ENCODE measurements at places on chromosomes 7 and 10.

GRCh38 chr10:83153714-83154113 is 985.6 kb upstream of the GHITM start:
- DNase-seq, result no peak

- peak; percentile 47 for DNase-seq
These were observed 48.5 kb upstream of the SHTN1 start for GRCh38 chr10:117053482-117053881.

DNA sequence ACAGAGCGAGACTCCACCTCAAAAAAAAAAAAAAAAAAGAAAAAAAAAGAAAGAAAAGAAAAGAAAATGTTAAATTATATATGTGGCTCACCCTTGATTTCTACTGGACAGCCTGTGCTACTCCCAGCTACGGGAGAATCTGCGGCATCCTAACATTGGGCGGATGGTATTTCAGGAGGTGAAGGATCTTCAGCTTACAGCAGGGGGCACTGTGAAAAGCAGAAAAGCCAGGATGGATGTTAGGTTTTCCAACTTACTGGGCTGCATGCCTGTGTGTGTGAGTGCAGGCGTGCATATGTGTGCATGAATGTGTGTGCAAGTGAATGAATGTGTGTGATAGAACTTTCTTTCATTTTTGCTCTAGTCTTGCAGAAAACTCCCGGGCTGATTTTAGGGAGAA is 1066.5 kb downstream of the TYW1 start:
- DNase-seq, result peak; percentile 1

GRCh38 chr7:105769901-105770628 is 106.3 kb downstream of the ATXN7L1 start:
- DNase-seq, result peak; percentile 53

DNA sequence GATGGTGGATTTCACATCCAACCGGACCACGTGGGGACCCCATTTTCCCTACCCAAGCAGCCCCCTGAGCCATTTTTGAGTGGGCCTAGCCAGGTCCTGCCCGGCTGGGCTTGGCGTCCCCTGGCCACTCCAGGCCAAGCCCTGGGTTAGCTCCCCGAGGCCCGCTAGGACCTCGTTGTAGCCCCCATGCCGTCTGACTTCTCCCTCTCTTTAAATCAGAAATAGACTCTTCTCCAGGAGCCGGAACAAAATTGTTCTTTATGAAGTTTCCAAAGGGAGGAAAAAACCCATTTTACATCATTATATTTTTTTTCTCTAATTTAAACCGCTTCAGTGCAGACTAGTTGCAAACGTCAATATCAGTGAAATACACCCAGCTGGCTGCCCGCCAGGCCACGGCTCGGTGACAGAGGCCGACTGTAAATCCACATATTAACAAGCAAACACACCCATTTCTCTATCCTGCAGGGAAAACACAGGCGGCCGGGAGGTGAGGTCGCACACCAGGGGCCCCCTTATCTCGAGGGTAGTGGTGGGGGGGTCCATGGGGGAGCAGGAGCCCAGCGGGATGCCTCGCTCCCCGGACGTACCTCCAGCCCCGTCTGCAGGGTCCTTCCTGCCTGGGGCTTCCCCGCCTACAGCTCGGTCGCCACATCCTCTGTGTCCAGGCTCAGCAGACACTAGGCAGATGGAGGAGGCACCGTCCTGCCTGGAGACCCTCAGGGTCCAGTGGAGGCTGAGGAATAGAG is 72.7 kb downstream of the ELFN1 start:
- DNase-seq, result peak; percentile 45

DNA sequence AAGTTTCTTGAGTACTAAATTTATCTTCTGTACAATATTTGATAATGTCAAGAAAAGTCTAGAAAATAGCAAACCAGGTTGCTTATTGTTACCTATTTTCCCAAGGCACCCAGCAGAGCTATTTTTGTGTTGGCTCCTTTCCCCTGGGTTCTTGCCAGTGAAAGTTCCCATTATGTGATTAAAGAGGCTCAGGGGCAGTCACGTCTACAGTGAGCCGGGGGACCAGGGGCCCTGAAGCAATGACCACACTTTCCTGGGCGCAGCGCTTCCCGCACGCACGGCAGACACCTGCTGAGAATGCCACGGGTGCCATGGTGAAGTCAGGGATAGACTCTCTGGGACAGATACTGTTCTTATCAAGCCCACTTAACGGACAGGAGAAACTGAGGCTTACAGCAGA is 10.4 kb upstream of the CNPY1 start:
- DNase-seq, result no peak

DNA sequence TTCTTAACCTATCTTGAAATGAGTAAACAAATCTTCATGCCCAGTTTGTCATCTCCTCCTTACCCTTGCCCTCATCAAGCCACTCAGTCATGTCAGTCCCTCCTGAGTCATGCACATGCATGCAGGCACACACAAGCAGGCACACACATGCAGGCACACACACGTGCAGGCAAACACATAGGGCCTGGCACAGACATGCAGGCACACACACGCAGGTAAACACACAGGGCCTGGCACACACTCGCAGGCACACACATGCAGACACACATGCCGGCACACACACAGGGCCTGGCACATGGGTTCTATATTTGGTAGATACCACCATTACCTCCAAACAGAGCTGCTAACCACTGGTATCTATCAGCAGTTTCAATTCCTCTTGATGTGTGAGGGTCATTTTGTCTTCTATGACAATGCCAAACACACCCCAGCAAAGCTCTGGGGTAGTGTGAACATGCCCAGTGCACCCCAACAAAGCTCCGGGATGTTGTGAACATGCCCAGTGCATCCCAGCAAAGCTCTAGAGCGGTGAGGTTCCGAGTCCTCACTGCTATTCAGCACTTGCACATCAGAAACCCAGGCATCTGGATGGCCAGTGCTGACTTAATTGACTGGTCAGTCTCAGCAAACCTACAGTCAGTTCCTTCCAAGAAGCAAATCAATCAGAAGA is 563.8 kb downstream of the PTPRN2 start:
- DNase-seq, result no peak

- DNase-seq, result no peak
These were observed 1.6 kb downstream of the PWWP2B start for GRCh38 chr10:132398566-132398991.

DNA sequence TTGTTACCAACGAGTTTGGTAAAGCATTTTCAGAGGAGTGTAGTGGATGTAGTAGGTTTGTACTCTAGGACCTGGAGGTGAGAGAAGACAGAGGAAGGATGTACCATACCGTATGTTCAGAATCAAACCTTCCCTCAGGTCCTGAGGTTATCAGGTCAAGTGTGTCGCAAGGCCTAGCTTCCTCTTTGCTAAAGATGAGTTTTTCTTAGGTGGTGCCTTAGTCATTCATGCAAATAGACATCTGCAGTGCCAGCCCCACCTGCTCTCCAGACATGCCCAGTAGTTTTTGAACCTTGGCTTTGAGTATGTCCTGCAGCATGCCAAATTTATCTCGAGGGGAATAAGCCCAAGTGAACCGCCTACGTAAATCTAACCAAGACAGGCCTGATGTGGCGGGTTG is 71.3 kb downstream of the HDAC9 start:
- DNase-seq, result no peak

DNA sequence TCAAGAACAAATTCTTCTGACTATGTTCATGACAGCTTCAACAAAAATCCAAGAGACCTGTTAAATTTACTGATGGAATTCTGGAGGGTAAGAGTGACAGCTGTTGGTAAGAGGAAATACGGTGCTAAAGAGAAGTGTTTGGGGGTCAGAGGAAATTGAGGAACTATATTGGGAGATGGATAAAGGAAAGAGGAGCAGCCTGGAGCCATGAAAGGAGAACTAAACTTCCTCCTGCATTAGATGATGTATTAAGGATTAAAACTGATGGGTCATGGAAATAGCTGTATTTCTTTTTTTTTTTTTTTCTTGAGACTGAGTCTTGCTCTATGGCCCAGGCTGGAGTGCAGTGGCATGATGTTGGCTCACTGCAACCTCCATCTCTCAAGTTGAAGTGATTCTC is 95.3 kb downstream of the HERPUD2 start:
- DNase-seq, result peak; percentile 15

GRCh38 chr7:84971360-84971759 is 215.5 kb downstream of the SEMA3D start:
- no peak for DNase-seq

GRCh38 chr10:126638542-126638941 is 32.0 kb downstream of the C10orf90 start:
- no peak for DNase-seq

GRCh38 chr7:22998519-22998896 is 15.4 kb downstream of the HYCC1 start:
- no peak for DNase-seq

Data from suppressor macrophage (primary cell).